ENCODE measurements at places on chromosomes 4 and X.
A peak's percentile ranks its signal among the peaks of the same experiment; 100 is the strongest.

DNA sequence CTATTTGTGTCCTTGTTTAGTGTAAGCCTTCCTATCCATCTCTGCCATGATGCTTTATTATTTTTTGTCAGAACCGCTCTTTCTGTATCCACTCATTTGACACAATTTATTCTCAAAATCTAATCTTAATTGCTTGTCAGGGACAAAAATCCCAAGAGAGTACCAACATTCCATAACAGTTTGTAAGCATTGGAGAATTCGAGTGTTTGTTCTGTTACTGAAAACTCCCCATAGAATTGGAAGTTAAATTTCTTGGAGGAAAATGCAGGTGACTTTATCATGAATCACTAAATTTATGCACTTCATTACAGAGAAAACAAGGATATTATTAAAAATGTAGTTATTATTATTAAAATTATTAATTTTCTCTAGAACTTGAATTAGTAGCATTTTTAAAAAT, 1986.1 kb downstream of the ARAP2 start:
- DNase-seq, result no peak

DNA sequence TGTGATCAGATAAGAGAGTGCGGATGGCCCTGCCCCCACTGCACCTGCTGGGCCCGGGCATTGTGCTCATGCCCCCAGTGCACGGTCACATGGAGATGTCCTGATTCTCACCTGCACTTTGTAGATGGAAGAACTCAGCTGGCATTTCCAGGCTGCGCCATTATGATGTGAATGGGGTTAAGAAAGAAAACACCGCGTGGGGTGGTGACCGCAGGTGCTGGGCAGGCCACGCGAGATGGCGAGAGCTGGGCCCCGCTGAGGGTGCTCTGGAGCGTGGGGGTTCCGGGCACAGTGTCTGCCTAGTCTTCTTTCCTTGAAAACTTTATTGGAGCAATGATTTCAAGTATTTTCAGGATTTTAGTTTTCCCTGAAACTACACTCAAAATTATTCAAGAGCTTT, 17.8 kb upstream of the HGFAC start:
- no peak for DNase-seq

DNA sequence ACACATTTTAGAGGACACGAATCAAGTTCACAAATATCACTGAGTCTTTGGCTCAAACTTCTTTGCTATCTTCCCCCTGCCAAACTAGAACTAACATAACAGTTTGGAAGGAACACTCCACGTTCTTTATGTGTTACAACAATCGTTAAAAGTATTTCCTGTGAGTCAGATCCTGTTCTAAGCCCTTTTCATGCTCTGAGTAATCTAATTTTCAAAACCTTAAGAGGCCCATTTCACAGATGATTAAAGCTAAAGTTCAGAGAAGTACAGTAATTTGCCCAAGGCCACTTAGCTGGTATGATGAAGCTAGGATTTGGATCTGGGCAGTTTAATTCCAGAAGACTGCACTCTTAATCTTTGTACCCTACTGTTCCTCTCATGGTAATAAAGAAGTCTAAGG, 854.4 kb upstream of the INTU start:
- DNase-seq, result no peak

DNA sequence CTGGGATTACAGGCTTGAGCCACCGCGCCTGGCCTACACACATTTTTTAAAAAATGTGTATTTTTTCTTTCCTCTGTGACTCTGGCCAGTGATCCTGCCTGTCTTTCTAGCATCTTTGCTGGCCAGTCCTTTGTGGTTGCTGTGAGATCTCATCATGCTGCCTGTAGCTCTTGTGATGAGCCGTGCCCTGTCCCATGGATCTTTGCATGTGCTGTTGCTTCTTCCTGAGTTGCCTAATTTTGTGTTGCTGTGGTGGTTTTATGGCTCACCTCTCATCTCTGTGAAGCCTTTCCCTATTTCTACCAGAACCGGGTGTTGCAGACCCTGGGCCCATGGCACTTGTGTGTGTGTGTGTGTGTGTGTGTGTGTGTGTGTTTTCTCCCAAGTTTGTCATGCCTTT, 8.3 kb downstream of the NSD2 start:
- no peak for DNase-seq

GRCh38 chr4:80578001-80578400, 242.5 kb downstream of the CFAP299 start:
- DNase-seq, result no peak

GRCh38 chrX:131729295-131729694, 185.4 kb downstream of the OR13H1 start:
- no peak for DNase-seq

DNA sequence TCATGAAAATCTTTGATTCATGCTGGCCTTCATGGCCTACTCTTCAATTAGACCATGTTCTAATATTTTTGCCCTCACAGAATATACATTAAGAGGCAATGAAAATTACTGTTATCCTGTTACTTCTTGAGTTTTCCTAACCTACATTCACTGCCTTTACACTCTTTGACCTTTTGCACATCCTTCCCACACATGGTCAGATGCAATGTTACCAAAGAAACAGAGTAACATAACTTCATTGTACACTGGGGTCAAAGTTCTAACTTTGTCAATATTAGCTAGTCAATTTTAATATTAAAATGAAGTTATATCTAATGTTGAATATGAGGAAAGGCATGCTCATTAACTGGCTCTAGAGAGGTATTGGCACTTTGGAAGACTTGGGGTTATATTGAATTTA, 284.8 kb downstream of the TEX13C start:
- no peak for DNase-seq

DNA sequence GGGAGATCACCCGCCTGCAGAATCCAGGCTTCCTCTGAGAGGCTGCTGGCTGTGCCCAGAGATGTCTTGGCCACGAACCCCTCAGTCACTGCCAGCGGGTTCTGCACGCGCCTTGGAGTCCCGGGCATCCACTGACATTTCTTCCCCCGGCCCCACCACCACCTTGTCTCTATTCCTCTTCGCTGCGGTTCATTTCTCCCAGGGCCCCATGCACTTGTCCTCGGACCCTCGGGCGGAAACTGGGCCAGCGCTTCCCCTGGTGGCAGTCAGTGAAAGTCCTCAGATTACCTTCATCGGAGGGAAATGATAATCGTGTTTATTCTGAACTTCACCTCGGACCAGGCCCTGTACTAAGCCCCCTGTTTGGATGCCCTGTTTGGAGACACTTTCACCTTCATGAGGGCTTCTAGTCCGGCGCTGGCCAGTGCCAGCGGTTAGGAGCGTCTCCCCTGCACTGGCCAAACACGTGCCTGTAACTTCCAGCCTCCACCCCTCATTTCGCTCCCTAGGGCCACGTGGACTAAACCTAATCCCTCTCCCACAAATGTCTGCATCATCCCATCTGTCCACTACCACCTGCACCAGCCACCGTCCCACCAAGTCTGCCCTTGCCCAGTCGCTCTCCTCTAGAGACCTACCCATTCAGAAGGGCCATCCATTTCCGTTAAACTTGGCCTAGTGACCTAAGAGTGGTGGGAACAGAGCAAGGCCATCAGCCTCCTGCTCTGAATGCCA, 82.0 kb downstream of the DCTD start:
- no peak for DNase-seq

- no peak for DNase-seq
Measured at GRCh38 chr4:180913750-180914149, 1329.5 kb upstream of the TENM3 start.

GRCh38 chrX:37627602-37628001, 56.1 kb downstream of the LANCL3 start:
- DNase-seq, result no peak

GRCh38 chr4:15805583-15806517, 27.7 kb downstream of the CD38 start:
- DNase-seq, result peak; percentile 45

DNA sequence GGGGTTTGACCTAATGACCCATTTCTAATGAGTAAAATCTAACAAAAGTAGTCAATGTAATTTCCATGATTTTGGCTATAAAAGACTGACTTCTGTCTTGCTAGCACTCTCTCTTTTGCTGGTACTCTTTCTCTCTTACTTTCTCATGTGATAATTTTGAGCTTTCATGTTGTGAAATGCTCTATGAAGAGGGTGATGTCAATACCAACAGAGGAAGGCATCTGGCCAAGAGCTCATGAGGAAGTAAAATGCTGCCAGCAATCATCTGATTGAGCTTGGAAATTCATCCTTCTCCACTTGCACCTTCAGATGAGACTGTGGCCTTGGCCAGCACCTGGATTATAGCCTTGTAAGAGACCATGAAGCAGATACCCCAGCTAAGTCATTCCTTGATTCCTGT, 347.7 kb downstream of the HS3ST1 start:
- DNase-seq, result no peak

DNA sequence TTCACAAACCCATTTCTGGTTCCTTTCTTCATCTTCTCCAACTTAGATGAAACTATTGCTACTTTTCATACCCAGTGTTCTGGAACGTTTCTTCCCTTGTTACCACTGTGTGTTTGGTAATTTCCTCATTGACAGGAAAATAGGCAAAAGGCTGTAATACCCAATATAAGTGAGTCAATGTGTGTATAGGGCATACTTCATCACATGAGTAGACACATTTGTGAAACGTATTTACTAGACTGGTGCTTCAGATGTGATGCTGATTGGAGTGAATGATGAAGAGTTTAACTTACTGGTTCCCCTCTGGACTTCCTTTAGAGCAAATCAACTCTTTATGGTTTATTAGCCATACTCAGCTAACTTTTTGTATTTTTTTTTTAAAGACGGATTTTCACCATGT, 195.1 kb upstream of the ATP6AP2 start:
- no peak for DNase-seq

DNA sequence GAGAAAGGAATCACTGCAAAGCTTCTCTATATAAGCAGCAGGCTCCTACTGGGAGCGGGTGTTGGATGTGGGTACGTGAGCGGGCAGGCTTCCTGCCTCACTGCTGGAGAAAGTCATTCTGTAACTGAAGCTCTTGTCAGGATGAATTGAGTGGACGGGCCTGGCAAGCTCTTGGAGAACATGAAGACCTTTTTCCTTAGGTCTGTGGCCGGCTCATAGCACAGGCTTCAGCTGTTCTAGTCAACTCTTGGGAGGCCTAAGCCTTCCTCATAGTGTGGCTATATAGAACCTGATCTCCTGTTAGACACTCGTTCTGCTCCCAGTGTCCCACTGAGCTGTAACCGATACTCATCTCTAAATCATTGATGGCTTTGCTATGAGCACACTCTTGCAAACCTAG, 108.2 kb upstream of the GPC4 start:
- no peak for DNase-seq

- no peak for DNase-seq
Measured at GRCh38 chrX:106791495-106791894, 11.0 kb upstream of the TBC1D8B start.

- DNase-seq, result peak; percentile 30
Measured at GRCh38 chr4:138401334-138401733, 159.2 kb upstream of the SLC7A11 start.

DNA sequence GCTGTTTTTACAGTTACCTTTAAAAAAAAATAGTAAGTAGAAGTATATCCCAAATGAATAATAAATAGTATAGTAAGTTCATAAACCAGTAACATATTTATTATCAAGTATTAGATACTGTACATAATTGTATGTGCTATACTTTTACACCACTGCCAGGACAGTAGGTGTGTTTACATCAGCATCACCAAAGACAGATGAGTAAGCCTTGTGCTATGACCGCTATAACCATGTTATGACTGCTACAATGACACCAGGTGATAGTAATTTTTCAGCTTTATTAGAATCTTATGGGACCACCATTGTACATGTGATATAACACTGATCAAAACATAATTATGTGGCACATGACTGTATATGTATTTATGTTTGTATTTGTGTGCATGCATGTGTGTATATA, 27.3 kb downstream of the PABPC4L start:
- DNase-seq, result no peak

GRCh38 chrX:44244008-44244407, 99.5 kb downstream of the EFHC2 start:
- DNase-seq, result no peak

DNA sequence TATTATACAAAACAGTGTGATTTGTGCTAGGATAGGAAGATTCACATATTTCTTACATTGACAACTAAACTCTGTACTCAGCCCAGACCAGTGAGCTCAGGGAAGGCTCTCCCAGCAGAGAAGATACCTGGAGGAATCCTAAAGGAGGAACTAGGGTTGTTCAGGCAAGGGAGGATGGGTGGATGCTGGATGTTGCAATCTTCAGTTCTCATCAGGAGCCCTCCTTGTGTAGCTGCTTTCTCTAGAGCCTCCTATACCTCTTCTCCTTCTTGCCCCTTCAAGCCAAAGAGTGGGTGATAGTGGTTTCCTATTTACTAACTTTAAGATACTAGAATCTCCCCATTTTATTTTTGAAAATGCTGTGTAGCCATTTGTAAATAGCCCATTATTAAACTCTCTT, 117.3 kb downstream of the NKX6-1 start:
- DNase-seq, result no peak

DNA sequence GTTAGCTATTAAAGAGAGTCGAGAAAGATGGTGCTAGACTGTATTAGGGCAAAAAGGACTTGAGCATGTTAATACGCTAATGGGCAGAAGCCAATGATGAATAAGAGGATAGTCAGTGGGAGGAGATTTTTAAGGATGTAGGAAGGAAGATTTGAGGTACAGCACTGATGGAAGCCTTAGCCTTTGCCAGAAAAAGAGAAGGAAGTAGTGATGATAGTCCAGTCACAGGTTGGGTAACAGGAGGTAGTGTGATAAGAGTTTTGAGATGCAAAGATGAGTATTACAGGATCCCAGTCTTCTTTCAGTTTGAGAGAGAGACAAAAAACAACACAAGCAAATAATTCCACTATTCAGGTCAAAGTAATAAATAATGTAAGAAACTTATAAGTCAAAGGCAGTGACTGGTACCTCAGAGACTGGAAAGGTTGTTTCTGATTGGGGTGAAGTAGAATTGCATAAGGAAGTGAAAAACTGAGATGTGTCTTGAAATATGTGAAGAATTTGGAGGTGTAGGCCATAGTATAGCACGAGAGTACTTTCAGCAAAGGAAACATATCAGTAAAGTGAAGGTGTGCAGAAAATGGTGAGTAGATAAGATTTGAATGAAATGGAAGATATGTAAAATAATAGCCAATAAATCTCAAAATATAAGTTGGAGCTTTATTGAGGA, 22.1 kb upstream of the NDNF start:
- DNase-seq, result no peak

- no peak for DNase-seq
Measured at GRCh38 chr4:127379499-127379898, 253.3 kb upstream of the INTU start.

GRCh38 chr4:89549907-89550306, 242.3 kb upstream of the GPRIN3 start:
- no peak for DNase-seq

- no peak for DNase-seq
Measured at GRCh38 chr4:174133551-174133950, 149.9 kb downstream of the FBXO8 start.
